ENCODE measurements at places on chromosomes 5 and 9.

DNA sequence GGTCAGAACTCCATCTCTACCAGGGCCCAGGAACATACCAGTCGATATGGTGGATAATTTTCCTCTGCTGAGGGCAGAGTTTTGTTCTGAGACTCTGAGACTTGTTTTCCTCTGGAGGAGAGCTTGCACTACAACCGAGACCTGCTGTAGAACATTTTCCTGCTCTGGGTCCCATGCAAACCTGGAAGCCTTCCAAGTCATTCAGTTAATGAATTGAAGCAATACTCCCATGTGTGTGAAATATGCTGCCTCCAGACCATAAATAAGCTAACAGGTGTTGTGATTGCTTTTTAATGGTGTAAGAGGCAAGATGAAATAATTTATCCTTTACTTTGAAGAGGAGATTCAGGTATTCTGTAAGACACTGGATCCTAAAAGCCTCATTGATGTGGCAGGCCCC lies 372.8 kb downstream of the TMEM167A start:
- no peak for DNase-seq

GRCh38 chr5:7857926-7858632 lies 7.1 kb upstream of the CFAP90 start:
- DNase-seq: no peak

GRCh38 chr9:34072868-34073590 lies 24.3 kb upstream of the UBAP2 start:
- DNase-seq: peak; percentile 93

GRCh38 chr5:30042677-30043076 lies 1150.8 kb upstream of the CDH6 start:
- no peak for DNase-seq

DNA sequence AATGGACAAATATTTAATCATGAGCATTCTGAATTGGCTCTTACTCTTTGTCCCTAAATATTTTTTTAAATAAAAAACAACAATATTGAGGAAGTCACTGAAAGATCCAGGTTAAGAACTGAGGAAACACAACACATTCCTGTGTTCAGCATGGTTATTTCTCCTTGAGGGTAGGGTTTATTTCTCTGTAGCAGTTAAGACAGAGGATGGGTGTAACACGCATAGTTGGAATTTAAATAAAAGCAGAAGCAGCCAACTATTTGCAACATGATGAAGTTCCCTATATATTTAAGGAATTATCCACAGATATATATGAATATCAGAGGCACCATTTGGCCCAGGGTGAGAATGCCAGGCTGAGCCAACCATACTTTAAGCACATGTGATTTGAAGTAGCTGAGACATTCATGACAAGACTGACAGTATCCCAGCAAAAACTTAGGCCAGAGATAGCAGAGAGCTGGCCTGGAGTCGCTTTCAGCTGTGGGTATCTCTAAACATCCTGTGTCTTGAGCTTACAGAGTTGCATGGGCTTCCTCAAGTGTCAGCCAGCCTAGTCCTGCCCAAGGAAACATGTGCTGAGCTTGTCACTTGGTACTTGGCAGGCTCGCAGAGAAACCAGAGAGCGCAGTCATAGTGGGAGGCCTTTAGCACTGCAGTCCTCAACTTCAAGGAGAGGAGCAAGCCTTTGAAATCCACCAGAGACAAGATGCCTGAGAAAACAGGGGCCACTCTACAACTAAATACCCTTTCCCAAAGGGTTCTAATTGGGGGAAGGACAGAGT lies 43.6 kb downstream of the SEMA5A start:
- DNase-seq: no peak

GRCh38 chr5:5380298-5380697 lies 42.2 kb upstream of the ICE1 start:
- DNase-seq: no peak

DNA sequence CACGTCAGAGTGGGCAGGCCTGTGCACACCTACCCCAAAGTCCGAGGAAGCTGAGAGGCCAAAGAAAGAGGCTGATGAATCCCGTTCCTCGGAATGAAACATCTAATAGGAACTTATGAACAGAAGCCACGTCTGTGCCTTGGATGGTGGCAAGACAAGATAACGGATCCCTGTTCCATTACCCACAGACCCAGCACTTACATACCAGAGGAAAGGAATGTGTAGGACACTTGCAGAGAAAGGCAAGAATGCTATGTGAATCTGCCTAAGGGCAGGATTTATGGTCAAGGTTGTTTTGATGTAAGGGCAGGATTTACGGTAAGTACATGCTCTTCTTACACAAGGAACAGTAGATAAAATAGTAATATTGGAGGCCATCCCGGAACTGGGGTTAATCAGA lies 93.2 kb downstream of the WDR41 start:
- no peak for DNase-seq

GRCh38 chr5:57216714-57217113 lies 42.9 kb downstream of the GPBP1 start:
- no peak for DNase-seq

GRCh38 chr9:17824616-17825264 lies 245.9 kb downstream of the SH3GL2 start:
- no peak for DNase-seq

GRCh38 chr5:168728546-168729211 lies 149.5 kb upstream of the PANK3 start:
- DNase-seq: no peak

- peak; percentile 86 for DNase-seq
Observed at GRCh38 chr5:172929371-172929838, 29.8 kb upstream of the RPL26L1 start.

DNA sequence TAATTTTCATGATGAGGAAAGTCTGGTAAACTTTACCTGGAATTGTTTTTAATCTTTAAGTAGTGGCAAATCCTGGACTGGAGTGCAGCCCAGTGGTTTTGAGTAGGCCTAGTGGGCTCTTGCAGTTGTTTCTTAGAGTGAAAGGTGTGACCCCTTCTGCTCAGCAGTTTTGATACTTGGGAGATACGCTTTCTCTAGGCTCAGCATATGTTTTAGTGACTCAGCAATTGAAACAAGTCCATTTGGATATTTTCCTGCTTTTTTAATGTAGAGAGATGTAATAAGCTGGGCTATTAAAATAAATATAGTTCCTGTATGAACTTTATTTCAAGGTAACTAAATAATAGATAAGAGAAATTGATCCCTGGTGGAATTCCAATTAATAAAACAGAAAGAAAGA lies 6.0 kb downstream of the POLR3G start:
- no peak for DNase-seq

GRCh38 chr5:97874491-97874890 lies 691.4 kb upstream of the RIOK2 start:
- DNase-seq: no peak

- peak; percentile 83 for DNase-seq
Observed at GRCh38 chr5:38783011-38783561, 62.7 kb upstream of the OSMR start.

DNA sequence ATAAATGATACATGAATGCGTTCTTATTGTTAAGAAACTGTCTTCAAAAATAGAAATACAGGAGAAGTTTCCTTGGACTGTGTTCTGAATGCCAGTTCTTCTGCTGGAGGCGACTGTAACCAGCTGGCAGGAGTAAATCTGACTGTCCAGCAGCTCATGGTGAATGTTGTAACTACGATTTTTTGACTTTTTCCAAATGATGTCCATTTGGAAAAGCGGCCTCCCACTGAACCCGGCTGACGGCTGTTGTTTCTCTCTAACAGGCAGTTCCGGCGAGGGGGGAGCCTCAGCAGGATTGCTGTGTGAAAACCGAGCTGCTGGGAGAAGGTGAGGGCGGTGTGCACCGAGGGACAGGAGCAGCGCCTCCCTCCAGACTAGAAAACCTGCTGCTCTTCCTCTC lies 91.9 kb downstream of the EHMT1 start:
- DNase-seq: no peak

DNA sequence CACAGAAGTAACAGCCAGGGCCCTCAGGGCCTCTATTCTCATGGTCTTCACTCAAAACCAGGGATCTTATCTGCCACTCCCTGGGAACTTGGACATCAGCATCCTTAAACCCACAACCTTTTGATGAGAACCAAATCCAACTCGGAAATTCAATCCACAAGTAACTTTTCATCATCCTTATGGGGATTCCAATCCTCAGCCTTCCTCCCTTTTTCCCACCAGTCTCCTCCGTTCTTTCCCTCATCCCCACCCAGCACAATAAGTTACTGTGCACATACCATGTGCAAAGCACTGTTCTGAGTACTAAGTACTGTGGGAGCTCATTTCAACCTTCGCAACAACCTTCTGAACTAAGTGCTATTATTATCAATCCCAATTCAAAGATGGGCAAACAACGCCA lies 17.0 kb downstream of the GOLPH3 start:
- DNase-seq: no peak

DNA sequence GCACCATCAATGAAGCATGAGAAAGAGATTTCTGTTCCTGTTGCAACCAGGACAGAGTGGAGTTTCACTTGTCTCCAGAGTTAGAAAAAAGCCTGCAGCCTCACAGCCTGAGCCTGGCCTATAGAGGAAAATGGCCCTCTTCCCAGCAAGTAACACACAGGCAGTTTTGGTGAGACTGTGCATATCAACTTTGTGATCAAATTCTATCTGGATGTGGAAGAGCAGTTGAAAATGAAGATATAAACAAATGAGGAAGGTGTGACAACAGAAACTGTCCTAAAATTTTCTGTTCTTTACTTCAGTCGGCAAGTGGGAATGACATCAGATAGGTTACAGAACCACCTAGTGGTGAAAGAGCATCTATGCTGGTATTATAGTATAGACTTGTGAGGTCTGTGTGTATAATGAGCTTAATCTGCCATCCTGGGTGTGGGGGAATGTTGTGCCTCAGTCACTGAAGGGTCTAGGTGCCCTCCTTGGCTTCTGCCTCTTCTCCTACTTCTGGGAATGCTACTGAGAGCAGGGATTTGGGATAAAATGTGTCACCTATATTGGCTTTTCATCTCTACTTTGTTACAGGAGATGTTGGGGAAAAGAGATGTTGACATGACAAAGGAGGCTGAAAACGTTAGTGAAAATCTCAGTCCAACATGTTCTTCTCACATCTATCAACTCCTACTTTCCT lies 28.2 kb downstream of the YIPF5 start:
- peak; percentile 7 for DNase-seq

DNA sequence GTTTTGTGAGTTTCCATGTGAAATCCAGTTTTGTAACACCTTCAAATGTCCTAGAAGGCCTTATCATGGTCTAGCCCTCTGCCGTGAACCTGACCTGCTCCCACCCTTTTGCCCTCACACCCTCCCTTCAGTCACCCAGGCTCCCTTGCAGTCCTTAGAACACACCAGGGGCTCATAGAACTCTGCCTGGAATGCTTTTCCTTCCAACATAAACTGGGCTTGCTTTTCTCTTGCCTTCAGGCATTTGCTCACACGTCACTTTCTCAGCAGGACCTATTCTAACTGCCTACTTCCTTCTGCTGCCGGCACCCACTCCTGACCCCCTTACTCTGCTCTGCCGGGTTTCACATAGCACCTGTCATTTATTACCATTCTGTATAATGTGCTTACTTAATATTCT lies 111.9 kb downstream of the PDE8B start:
- DNase-seq: no peak

GRCh38 chr5:68994645-68995044 lies 99.2 kb upstream of the SLC30A5 start:
- DNase-seq: no peak

GRCh38 chr9:35659340-35659739 lies 1.2 kb downstream of the CCDC107 start:
- no peak for DNase-seq

DNA sequence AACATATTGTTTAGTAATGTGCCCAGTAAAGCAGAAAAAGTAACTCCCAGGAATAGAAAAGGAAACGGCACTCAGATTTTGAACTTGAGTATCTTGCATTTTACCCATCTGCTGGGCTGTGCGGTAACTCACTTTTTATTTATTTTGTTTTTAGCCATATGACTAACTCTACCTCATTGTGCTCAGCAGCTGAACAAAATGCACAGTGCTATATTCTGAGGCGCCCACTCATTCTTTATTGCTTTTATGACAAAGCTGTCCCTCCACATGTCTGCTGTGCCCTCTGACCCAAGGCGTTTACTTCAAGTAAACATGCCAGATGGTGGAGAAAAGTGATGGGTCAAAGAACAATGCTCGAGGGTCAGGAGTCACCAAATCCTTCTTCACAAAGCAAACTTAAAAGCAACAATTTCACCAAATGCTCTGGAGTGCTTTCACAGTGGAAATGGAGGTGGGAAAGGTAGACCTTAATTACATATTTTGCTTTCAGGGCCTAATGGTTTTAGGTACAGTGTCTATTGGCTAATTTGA lies 215.2 kb upstream of the ELAVL2 start:
- no peak for DNase-seq

- no peak for DNase-seq
Observed at GRCh38 chr9:98010445-98010844, 27.3 kb downstream of the ANP32B start.

GRCh38 chr9:27487927-27488326 lies 36.2 kb upstream of the IFNK start:
- no peak for DNase-seq

DNA sequence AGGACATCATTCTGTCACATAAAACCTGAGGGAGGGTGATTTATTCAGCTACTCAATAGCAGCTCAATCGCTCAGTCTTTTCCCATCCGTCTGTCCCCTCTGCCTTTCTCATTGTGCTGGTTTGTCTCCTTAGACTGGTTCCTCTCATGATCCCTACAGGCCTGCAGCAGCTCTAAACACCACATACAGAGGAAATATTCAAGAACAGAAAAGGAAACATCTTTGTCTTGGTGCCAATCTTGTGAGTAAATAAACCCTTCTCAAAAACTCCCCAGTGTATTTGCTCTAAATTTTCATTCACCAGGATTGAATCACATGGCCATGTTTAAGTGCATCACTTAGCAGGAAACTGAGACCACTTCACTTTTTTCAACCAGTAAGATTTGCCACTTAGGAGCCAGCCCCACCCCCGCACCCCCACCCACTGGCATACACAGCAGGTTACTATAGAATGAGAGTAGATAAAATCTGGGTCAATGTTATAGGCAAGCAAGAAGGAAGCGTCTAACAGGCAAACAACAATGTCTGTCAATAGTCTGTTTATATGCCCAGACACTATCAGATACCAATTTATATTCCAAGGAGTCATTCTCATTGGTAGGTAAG lies 895.5 kb upstream of the DMAC1 start:
- no peak for DNase-seq

DNA sequence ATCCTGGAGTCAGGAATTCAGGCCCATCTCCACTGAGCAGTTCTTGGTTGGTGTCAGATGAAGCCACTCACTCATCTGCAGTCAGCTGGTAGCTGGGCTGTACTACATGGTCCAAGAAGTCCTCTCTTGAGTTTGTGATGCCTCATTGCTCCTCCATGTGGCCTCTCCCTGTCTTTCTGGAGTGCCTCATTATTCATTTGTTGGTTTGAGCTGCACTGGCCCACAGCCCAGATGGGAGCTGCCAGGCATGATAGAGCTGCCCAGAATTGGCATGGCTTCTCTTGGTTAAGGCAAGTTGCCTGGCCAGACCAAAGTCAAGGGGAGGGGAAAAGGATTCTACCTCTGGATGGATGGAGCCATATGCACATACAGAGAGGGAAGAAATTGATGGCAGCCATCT lies 8.0 kb downstream of the PTCD2 start:
- DNase-seq: no peak

GRCh38 chr9:24590432-24590831 lies 44.7 kb upstream of the IZUMO3 start:
- DNase-seq: no peak

- no peak for DNase-seq
Observed at GRCh38 chr9:86734771-86735170, 212.5 kb downstream of the GAS1 start.

- no peak for DNase-seq
Observed at GRCh38 chr5:74272831-74273451, 367.6 kb downstream of the ENC1 start.

GRCh38 chr5:83839788-83840187 lies 119.1 kb upstream of the HAPLN1 start:
- DNase-seq: no peak

Data from AG04450 (cell line).